A549 treated with dexamethasone at 1 μM for 4 hours (cell line): ENCODE measurements at places on chromosomes 16 and 17. TPM values are rescaled to one million over a fixed set of nuclear protein-coding genes. Genes with fewer than 3 reads are reported as not detected.

The DEXI gene
- 34.5 to 44.0 TPM (median 40.4 TPM) in 5 replicates for total RNA-seq

The C17orf78 gene
- not detected in 5 replicates for total RNA-seq

The SDK2 gene
- total RNA-seq = 1.1 to 2.4 TPM (median 1.9 TPM) in 5 replicates

The SHISA9 gene
- 0.07 to 0.12 TPM (median 0.08 TPM) in 5 replicates for total RNA-seq

The SKA2 gene
- 109 to 164 TPM (median 111 TPM) in 5 replicates for total RNA-seq

The PLLP gene
- 1.1 to 1.5 TPM (median 1.2 TPM) in 5 replicates for total RNA-seq

The MYO15B gene
- total RNA-seq = 31.9 to 58.4 TPM (median 48.6 TPM) in 5 replicates

The ARHGDIG gene
- 2.6 to 3.1 TPM (median 2.8 TPM) in 5 replicates for total RNA-seq

The TBX2 gene
- total RNA-seq = 3.2 to 5.7 TPM (median 4.8 TPM) in 5 replicates

The KRT36 gene
- 0.06 TPM in 1 of 5 replicates, not detected in the others for total RNA-seq

The STAC2 gene
- total RNA-seq = 4.0 to 7.1 TPM (median 6.9 TPM) in 5 replicates

The CDH5 gene
- total RNA-seq = 0.15 to 0.25 TPM (median 0.22 TPM) in 5 replicates

The SNX20 gene
- not detected in 5 replicates for total RNA-seq

The PMP22 gene
- total RNA-seq = 180 to 220 TPM (median 191 TPM) in 5 replicates

The WFDC1 gene
- 0.05 to 0.20 TPM in 2 of 5 replicates, not detected in the others for total RNA-seq

The SLC16A13 gene
- total RNA-seq = 5.9 to 11.0 TPM (median 9.2 TPM) in 5 replicates
